ENCODE measurements at places on chromosomes 1 and 21. TPM values are rescaled to one million over a fixed set of nuclear protein-coding genes. Genes with fewer than 3 reads are reported as not detected.
A peak's percentile ranks its signal among the peaks of the same experiment; 100 is the strongest.

Gene TBX19
- 0.07 TPM for total RNA-seq

Gene CBS
- 54.7 TPM for total RNA-seq

Gene ALG6
- total RNA-seq: 12.5 TPM

Gene POLR3GL
- total RNA-seq: 13.5 TPM

Gene RGS1
- 79.0 TPM for total RNA-seq

Gene GJA8
- not detected for total RNA-seq

Gene PBX1
- not detected for total RNA-seq

Gene PGLYRP4
- not detected for total RNA-seq

DNA sequence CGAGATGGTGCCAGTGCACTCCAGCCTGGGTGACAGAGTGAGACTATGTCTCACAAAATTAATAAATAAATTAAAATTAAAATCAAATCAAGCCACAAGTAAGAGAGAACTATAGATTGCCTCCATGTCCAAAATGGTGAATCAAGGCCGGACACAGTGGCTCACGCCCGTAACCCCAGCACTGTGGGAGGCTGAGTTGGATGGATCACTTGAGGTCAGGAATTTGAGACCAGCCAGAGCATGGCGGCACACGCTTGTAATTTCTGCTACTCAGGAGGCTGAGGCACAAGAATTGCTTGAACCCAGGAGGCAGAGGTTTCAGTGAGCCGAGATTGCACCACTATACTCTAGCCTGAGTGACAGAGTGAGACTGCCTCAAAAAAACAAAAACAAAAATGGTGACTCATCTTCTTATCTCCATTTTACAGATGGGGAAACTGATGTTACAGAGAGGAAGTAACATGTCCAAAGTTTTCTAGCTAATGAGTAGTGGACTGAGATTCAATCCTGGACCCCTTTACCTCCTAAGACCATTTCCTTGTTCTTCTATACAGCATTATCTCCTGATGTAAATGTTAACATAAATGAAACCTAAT lies 99.0 kb upstream of the HNRNPU start:
- DNase-seq: no peak

DNA sequence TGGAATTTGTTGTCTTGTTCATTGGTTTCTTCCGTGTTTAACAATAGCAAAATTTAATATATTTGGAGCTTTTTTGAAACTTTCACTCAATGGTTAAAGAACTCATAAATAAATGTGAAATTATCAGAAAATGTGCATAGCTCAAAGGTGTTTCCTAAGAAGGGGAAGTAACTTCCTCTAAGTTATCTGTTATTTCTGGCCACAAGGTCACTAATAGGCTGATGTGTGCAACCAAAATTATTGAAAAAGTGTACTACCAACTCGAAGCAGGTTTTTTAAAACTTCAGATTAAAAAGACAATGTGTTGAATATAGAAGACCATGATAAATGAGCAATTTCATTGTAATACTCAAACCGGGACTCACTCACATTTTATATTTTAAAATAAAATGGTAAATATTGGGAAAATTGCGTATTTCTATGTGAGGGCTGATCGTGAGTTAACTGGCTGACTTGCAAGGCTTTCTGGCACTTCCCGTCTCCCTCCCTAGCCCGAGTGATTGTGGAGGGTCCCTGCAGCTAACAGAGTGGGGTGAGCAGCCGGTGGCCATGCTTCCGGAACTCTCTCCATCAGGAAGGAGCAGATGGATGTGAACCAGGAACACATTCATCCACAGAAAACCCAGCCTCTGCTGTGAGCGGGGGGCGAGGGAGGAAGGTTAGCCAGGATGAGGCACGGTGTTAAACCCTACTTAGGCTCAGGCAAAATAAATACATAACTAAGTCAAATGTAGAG lies 96.9 kb downstream of the ERG start:
- DNase-seq: no peak

GRCh38 chr1:18109756-18110597 lies 2.4 kb downstream of the IGSF21 start:
- peak; percentile 79 for DNase-seq

DNA sequence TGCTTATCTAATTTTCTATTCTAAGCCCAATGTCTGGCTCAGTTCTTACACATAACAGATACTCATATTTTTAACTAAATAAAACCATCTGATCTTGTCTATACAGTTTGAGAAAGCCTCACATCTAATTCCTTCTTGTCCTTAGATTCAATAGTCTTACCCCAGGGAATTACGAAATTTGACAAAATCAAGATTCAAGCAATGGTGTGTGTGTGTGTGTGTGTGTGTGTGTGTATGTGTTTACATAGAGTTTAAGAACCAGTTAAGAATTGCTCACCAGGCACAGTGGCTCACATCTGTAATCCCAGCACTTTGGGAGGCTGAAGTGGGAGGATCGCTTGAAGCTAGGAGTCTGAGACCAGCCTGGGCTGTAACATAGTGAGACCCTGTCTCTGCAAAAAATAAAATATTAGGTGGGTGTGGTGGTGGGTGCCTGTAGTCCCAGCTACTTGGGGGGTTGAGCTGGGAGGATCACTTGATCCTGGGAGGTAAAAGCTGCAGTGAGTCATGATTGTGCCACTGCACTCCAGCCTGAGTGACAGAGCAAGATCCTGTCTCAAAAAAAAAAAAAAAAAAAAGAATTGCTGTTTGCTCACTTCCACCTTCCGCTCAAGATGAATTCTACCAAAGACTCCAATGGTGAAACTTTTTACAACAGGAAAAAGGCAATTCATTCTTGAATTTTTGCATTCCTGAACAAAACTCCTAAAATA lies 6.2 kb downstream of the WDR64 start:
- no peak for DNase-seq

GRCh38 chr1:245516284-245516759 lies 361.5 kb downstream of the KIF26B start:
- no peak for DNase-seq

DNA sequence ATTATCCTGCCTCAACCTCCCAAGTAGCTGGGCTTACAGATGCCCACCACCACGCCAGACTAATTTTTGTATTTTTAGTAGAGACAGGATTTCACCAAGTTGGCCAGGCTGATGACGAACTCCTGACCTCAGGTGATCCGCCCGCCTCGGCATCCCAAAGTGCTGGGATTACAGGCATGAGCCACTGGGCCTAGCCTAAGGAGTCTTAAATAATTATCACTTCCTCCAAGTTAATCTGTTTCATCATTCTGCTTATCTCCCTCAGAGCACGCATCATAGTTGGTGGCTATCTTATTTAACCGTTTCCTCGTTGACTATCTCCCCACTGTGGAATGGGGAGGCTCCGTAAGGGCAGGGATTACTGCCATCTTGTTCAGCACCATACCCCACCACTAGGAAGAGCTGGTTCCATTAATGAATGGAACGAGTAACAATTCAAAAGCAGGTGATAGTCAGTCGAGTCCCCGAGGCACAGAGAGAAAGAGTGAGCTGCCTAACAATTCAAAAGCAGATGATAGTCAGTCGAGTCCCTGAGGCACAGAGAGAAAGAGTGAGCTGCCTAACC lies 52.7 kb downstream of the GLUL start:
- DNase-seq: no peak

GRCh38 chr1:7063981-7064380 lies 278.7 kb downstream of the CAMTA1 start:
- DNase-seq: no peak

DNA sequence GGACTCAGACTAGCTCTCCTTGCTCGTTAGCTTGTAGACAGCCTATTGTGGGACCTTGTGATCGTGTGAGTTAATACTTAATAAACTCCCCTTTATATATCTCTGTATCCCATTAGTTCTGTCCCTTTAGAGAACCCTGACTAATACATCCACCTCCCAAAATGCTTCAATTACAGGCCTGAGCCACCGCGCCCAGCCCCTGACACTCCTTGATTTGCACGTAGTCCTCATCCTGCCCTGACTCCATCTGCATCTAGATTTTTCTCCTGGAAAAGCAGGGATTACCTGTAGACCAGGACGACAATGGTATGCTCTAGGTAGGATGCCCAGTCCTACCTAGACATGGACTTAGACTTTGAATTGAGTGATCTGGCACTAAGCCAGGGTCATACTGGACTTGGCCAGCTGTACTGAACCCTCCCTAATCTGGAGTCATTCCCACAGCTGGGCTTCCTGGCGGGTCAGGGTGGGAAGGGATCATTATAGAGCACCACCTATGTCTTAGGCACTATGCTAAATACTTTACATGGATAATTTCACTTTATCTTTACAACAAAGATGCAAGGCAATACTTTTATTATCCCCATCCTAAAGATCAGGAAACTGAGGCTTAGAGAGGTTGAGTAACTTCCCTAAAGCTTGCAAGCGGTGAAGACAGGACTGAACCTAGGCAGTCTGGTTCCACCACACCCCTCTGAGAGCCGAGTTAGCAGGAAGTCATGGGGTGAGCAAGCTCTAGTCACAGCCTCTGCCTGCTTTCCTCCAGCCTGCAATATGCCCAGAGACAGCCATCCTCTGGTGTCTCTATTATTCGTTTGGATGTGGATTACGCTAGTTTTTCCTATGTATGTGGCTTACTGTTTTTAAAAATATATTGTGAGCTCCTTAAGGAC lies 89.4 kb downstream of the DTL start:
- no peak for DNase-seq

DNA sequence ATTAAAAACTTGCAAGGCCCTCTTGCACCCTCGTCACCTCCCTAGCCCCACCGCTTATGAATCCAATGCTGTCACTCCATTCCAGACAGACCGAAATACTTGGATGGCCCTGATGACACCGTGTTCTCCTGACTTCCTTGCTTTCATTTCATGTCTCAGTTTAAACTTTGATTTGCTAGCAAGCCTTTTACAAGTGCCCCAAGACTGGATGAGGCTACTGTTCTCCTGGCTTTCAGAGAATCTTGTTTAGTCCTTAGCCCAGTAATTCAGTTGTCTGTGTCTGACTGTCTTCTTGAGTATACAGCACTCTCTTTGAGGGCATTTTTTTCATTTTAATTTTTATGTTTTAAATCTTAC lies 824 bp upstream of the IFI44L start:
- peak; percentile 7 for DNase-seq

DNA sequence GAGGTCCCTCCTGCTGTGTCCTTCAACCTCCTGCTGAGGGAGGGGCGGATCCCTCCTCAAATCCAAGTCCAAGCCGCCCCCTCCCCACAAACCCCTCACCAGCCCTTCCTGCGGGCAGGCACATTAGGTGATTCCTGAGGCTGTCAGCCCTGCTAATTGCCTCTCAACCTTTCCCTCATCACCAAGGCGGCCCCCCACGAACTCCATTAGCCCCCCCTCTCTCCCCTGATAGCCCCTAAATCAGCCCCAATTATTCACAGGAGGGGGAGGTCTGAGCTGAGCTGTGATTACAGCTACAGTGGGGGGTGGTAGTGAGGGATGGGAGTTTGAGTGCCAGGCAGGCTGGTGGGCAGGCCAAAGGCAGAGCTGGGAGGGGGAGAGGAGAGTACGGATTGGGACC lies 5.8 kb upstream of the PEAR1 start:
- DNase-seq: no peak

- DNase-seq: no peak
These were observed 372.8 kb downstream of the PTBP2 start for GRCh38 chr1:97094247-97094972.

DNA sequence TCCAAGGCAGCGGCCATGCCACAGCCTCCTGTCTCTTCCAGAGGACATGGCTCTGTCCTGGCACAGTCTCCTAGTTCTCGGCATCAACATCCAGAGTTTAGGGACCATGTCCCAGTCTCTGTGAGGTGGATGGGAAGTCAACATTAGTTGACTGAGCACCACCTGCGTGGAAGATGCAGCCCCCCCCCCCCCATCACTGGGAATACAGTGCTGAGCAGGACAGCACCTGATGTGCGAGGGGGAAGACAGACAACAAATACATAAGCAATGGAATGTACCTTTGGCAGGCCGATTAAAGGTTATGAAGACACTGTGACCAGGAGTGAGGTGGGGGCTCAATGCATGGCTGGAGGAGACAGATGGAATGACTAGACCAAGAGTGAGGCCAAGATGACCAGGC lies 26.6 kb downstream of the KNCN start:
- DNase-seq: no peak

DNA sequence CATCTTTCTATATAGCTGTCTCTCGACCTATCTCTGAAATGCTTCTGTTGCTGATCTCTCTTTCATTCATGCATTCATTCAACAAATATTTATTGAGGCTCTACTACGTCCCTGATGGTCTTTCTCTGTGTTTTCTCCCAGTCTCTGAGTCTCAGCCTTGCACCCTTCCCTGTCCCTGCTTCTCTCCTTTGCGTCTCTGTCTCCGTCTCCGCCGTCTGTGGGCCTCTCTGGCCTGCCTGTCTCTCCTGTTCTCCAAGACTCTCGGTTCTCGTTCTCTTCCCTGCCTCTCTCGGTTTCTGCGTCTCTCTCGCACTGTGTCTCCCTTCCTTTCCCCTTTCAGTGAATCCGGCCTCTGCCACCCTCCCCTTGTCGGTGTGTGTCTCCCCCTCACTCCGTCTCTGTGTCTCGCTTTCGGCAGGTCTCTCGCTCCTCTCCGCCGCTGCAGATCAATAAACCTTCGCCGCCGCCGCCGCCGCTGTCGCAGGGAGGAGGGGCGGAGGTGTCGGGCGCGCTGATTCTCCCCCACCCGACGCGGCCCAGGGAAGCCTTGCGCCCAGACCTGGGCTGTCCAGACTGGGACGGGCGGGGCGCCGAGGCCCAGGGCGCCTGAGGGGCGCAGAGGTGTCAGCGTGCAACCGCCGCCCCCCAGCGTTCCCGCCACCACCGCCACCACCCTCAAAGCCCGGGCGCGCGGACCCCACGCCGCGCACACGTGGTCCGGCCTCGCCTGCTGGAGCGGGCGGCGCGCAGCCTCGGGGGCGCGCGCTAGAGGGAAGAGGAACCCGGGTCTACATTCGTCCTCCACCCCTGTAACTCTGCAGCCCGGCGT lies 3.0 kb downstream of the EFNA3 start:
- DNase-seq: no peak

DNA sequence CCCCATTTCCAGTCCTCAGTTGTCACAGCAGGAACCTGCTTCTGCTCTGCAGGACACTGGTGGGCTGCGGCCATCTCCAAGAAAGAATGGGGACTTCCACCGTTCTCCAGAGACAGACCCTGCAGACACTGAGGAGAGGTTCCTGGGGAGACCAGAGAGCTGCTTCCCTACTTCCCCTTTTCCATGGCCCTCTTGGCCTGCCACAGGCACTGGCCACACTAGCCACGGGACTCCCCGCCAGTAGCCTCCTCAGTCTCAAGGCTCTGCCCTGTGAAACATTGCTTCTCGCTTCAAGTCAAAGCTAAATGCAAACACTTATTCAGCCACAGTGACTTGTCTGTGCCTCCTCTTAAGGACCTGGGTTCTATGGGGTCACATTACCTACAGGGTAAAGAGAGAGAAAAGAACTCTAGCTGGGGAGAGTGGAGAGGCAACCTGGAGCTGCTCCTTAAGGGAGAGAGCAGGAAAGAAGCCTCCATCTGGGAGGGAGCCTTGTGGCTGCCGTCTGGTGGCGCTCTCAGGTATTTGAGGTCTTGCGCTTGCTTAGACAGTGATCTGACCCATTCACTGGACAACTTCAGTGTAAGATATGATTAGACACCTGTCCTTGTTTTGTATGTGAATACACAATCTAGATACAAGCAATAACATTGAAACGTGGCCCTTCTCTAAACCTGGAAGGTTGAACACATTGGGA lies 5.4 kb upstream of the SLAMF8 start:
- DNase-seq: peak; percentile 78

Data from G401 (cell line).